ENCODE measurements at places on chromosomes 5 and 9.

DNA sequence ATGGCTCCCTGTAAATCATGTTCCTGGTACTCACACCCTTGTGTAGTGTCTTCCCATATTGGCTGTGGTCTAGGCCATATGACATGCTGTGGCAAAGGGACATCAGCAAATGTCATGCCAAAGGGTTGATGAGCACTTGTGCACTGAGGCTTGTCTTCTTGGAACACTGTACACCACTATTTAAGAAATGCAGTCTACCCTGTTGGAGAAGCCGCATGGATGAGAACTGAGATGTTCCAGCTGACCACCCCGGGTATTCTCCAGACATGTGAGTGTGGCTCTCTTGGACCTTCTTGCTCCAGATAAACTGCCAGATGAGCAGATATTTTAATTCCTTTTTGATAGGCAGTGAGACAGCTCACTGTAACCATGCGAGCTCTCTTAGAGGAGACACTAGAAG, 20.5 kb upstream of the NPR3 start:
- no peak for DNase-seq

- DNase-seq = no peak
Observed at GRCh38 chr5:76617229-76617628, 6.0 kb downstream of the F2RL2 start.

GRCh38 chr9:107932601-107933000, 443.0 kb upstream of the KLF4 start:
- no peak for DNase-seq

GRCh38 chr5:177249761-177250537, 53.6 kb downstream of the RAB24 start:
- no peak for DNase-seq

DNA sequence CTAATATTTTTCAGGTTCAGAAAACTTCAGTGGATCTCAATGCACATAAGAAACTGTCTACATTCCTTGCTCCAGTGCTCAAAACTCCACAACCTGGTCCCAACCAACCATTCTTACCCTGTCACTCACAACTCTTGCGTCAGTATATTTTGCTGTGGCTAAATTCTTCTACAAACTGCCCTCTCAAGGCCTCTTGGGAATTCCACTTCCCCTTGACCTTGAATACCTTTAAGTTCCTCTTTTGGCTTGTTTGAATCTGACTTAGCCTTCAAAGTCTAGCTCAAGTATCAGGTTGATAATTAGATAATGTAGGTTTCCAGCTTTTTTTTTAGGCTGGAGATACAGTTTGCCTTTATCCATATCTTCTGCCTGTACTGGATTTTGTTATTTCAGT, 128.3 kb downstream of the SLF1 start:
- DNase-seq = no peak

- DNase-seq = no peak
Observed at GRCh38 chr5:42655982-42656650, 100.5 kb upstream of the CCDC152 start.

DNA sequence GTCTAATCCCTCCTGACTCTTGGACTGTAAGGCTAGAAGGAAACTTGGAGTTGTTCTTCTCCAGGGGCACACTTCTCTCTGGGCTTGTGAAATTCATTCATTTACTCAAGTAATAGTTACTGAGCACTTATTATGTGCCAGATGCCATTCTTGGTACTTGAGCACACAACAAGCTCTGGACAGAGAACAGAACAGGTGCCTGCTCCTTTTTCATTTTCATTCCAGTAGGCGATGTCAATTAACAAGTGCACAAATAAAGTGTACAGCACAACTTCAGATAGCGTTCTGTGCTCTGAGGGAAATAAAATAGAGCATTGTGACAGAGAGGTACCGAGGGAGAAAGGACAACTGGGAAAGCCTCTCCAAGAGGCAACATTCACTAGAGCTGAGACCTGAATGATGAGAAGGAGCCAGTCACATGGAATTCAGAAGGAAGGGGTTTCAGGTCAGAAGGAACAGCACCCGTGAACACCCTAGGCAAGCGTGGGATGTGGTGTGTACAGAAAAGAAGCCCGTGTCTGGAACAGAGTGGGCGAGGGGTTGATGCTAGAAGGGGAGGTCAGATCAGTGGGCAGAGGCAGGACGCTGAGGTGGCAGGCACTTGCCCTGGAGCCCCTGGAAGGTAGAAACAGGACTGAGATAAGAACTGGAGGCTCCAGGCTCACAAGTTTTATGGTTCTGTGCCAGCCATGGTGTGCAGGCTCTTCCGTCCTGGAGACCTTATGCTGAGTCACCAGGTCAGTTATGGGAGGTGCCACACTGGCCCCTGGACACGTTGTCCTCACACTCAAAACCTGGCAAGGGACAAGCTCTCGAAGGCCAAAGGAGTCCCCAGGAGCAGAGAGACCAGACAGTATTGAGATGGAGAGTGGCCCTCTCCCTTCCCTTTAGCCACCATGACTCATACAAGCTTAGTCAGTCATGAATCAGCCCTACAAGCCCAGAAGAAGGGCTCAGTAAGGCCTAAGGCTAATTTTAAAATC, 7.2 kb upstream of the ABLIM3 start:
- DNase-seq = no peak

DNA sequence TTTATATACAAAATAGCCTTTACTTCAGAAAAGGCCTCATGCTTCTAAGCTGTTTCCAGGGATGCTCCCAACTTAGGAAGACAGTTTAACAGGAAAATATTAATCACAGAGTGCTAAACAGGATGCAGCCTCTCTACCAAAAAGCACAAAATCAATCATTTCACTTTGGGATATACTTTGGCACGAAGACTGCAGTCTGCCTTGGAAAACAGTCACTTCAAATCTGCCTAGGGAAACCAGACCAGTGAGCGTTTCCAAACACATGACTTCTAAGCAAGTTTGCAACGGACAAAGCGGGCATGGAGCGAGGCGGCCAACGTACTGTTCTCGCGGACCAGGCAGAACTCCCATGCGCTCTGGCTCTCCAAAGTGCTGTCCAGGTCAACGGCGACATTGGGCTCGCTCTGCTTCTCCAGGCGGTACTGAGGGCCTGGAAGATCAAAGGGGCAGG, 201.0 kb downstream of the MAPKAP1 start:
- no peak for DNase-seq

GRCh38 chr5:54022223-54022622, 288.1 kb downstream of the ARL15 start:
- no peak for DNase-seq

DNA sequence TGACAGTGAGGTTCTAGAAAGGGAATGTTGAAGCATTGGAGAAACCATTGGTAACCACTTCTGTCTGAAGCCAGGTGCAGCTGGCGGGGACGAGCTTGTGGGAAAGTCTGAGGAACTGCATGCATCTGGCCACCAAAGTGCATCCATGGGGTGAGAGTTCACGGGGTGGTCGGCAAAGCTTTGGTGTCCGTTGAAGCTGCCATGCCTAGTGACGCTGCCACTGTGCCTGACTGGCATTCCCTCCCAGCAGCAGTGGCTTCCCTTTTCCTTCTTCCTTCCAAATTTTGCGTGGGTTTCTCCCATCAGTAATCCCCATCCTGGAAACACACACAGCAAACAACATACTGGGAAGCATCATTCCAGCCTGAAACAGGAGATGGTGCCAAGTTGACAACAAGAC, 145.7 kb upstream of the ALDH1B1 start:
- DNase-seq = no peak

DNA sequence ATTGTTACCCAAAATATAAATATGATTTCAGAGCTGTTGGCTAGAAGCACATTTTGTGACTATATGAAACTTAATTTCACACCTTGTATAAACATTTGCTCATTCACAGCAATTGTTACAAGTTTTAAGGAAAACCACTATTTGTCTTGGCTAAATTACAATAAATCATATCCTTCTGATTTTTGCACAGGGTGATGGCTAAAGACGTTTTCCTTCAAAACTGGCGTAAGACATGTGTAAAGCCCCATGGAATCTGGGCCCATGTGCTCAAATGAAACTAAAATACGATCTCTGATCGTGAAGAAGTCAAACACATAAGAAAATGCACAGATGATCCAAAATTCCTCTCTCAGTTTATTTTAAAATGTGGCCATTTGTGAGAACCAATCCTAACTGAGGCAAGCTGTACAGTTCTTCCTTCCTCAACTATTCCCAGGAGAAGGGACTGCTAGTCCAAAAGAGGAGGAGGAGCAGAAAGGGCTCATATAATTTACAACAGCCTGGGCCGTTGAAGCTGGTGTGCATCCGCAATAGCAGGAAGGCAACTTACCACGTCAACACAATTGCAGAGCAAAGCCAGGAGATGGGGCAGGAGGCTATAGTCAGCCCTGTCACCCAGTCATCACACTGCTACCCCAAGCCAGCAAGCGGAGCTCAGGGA, 98.4 kb downstream of the MED27 start:
- no peak for DNase-seq

DNA sequence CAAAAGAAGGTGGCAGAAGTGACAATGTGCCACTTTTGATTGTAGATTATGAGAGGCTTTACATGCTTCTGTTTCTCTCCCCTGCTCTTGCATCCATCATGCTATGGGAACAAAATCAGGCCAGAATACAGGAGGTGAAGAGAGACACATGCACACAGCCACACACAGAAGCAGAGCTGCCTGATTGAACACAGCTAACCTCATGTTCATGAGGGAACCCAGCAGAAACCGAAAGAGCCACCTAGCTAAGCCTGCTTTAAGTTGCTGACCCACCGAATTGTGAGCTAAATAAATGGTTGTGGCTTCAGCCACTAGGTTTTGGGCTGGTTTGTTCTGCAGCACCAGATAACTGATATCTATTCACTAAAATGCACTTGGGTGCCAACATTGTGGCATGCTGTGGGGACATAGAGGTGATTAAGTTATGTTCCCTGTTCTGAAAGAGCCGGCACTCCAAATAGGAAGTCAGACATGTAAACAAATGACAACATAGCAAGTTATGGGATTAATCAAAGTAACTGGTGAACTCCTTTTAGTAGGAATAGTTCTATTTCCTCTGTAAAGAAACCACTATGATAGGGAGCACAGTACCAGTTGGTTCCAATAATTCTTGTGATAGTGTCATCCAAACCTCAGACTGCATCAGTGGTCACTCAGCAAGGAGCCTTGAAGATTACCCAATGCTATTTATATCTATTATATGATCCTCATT, 93.6 kb upstream of the TNC start:
- no peak for DNase-seq

GRCh38 chr5:10123254-10123989, 126.3 kb downstream of the ATPSCKMT start:
- no peak for DNase-seq

- peak; percentile 69 for DNase-seq
Observed at GRCh38 chr9:131478421-131478868, 24.3 kb upstream of the POMT1 start.

- DNase-seq = peak; percentile 32
Observed at GRCh38 chr9:87497604-87498045, at the start of gene DAPK1. Gene DAPK1, plus strand, starts transcription at chr9:87497867. Its CDS starts 1,211 bp downstream, at chr9:87499078.

DNA sequence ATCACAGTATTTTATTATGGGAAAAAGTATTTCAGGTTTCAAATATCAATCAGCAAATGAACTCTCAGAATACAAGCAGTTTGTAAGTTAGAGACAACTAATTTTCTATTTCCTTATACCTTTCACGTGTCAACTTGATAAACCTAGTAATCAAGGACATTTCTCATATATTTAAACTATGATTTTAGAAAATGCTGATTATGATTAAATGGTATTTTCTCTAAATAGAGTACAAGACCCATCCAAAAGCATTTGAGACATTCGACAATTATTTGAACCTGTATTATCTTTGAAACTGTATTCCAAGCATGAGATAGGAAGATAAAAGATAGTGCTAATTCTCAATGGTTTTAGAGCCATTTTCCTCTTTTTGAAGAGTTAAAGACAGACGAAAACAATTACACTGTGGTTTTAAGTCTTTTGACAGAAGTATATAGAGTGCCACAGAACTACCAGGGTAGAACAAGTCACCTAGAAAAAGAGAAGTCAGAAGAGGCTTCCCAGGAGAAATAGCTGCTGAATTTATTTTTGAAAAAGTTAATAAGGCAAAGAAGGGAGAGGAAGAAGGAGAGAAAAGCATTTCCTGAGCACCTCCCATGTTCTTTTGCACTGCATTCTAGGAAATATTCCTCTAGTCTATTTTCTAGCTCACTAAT, 5.6 kb downstream of the MEIKIN start:
- DNase-seq = no peak

DNA sequence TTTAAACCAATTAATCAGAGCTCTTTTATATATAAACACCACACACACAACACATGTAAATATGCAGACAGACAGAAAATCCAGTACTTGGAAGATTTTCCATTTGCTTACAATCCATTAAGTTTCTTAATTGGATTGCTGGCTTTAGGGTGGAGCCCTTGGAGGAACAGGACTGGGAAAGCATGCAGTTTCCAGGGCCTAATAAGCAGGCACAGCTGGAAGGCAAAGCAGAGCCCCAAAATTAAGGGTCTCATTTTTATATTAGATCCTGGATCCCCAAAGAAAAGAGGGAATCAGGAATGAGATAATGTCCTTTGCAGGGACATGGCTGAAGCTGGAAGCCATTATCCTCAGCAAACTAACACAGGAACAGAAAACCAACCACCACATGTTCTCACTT, 13.1 kb upstream of the SMC2 start:
- no peak for DNase-seq

DNA sequence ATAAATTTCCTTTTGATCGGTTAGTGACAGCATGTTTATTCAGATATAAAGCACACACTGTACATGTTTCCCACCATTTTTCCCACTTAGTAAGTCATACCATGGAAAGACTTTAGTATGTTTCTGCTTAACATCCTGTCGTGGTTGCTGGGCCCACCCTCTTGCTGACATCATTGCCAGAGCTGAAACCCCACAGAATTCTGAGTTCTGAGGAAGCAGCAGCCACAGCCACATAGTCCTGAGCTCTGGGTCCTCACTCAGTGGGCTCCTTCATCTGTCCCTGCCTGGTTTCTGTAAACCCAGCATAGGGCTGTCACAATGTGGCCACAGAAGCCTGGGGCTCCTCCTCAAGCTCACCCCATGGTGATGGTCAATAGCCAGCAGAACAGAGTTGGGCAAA, 441.5 kb downstream of the ENC1 start:
- no peak for DNase-seq

DNA sequence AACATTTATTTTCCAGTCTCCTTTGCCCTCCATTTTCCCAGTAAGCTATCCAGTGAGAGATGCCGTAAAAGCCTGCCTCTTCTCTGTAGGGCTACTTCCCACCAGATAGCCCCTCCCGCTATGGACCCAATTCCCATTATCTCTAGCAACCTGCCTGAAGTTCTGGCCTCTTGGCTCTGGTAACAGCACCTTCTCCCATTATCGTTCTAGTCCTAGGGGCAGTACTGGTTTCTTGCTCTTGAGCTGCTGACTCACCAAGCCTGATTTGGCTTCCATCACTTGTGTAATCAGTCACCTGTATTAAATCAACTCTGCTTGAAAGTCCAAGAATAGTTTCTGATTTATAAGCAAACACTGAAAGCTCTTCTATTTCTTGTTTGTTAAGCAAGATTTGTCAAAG, 42.8 kb upstream of the PARP8 start:
- no peak for DNase-seq

- peak; percentile 84 for DNase-seq
Observed at GRCh38 chr5:134524272-134524825, 1.1 kb upstream of the JADE2 start.
